ENCODE measurements at places on chromosomes 7 and 10. TPM values are rescaled to one million over a fixed set of nuclear protein-coding genes. Genes with fewer than 3 reads are reported as not detected.

The ACBD7 gene
- total RNA-seq = 8.9 TPM

GRCh38 chr10:63644418-63645142 lies 123.4 kb downstream of the REEP3 start:
- no peak for DNase-seq

DNA sequence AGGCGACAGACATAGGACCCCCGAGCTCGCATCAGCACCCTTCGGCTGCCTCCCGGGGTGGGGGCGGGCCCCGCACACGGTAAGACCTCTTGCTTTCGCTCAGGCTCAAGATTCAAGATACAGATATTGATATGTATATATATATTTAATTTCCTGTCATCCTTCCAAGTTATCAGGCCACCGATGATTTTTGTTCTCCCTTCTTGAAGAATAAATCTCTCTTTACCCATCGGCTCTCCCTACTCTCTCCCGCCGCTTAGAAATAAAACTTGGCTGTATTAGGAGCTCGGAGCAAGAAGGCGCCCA lies 603 bp downstream of the ADRA2A start:
- no peak for DNase-seq

The SFRP4 gene
- total RNA-seq = 5.6 TPM

DNA sequence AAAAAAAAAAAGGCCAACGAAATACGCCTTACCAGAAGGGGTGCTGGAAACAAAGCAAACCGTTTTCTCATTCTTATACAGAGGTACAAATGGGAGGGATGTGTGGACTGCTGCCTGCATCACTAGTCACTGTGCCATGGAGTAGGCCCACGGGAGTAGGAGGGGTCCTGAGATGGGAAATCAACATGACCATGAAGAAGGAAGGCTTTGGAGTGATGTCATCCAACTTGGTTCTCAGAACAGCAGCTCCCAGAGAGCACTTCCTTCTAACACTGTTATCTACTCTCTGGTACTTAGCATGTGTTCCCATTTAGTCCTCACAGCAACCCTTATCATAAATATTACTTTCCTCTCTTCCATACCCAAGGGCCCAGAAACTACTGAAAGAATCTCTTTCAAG lies 60.0 kb upstream of the LRGUK start:
- DNase-seq = no peak

The FAM131B gene
- total RNA-seq = 0.22 TPM
